Occipital lobe (tissue), 3 donors: ENCODE measurements at places on chromosomes 16 and 17. TPM values are rescaled to one million over a fixed set of nuclear protein-coding genes. Genes with fewer than 3 reads are reported as not detected.
A peak's percentile ranks its signal among the peaks of the same experiment; 100 is the strongest.

DNA sequence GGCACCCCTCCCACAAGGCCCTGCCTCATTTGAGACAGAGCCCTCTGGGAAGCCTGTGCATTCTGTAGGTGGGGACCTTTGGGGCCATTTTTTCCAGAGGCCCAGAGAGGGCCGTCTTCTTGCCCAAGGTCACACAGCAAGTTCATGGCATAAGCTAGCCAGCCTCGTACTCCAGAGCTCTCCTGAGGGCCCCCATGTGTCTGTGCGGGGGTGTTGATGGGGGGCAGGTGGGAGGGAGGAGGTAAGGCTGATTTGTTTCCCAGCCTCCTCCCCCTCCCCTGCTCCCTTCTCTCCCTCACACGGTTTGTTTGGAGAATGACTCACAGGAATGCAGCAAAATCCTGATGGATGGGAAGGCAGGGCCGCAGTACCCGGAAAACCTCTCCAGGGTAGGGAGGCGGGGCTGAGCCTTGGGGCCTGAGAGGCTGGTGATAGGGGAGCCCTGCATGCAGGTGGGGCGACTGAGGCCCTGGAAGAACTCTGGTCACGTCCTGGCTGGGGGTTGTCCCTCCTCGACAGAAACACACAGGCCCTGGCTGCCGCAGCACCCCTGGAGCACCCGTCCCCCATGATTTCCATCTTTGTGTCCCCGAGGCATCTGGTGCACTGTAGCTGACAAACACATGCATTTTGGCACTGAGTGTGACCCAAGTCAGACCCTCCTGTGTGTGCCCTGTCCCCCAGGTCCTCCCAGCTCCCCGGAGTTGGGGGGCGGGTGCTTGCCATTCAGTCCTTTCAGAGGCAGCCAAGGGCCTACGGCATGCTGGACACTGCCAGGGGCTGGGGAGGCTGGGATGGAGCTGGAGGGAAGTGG is 29.7 kb downstream of the RAI1 start:
- DNase-seq: peak; percentile 63

- DNase-seq: no peak
Measured at GRCh38 chr16:14545346-14545884, 84.6 kb downstream of the PARN start.

DNA sequence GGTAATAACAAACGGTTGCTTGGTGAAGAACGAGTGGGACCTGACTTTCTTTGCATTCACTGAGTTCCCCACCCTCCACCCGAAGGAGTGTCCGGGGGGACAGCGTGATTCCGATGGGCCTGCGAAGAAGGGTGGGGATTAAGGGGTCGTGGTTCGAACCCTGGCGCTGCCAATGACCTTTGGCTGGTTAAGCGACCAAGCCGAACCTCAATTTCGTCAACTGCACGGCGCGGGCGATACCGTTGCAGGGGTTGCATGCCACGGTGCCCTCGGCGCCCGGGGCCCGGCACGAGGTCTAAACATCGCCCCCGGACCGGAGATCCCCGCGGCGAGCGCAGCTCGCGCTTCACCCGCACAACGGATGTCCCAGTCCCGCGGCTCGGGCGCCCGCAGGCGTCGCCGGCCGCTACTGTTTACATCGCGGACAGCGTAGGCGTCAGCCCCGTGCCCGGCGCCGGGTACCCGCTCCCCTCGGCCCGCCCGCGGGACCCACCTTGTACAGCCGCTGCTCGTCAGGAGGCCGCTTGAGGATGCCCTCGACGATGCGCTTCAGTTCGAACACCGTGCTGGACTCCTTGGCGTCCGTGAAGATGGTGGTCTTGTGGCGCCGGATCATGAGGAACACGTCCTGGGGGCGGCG is 460 bp downstream of the ELOB start:
- no peak for DNase-seq

Gene DHX8
- total RNA-seq: 36.3 TPM

Gene PRCD
- total RNA-seq: 1.9 TPM

Gene MT3
- total RNA-seq: 8.6 TPM

DNA sequence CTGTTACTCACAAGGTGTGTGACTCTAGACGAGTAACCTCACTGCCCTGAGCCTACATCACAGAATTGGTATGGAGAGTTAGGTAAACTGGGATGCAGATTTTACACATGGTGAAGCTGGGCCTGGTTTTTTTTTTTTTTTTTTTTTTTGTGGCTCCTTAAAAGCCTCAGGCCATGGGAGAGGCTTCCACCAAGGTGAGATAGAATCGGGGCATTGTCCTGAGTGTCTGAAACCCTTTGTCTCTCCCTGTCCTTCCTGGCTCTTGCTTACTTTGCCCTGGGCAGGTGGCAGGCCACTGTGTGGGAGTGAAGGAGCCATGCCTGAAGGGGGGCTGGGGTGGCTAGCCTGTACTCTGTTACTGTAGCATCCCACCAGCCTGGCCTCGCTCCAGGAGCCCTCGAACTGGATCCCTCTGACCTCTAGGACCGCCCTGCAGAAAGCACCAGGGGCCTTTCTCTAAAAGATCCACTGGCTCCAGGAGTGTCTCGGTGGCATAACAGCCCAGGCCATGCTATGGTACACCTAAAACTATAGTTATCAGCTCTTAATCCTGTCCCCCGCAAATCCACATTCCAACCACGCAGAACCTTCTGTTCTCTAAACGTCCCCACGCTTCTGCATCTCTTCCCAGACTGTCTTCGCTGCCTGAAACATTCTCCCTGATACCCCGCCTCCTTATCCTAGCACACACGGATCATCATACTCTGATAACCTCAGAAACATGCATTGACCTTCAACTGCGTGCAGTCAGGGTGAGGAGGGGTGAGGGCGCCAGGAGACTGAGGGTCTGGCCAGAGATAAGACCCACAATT is 1.7 kb upstream of the SLC13A2 start:
- DNase-seq: no peak

- DNase-seq: no peak
Measured at GRCh38 chr16:63613701-63614100, 1508.2 kb downstream of the CDH11 start.

Gene DNAAF1
- 0.62 TPM for total RNA-seq

DNA sequence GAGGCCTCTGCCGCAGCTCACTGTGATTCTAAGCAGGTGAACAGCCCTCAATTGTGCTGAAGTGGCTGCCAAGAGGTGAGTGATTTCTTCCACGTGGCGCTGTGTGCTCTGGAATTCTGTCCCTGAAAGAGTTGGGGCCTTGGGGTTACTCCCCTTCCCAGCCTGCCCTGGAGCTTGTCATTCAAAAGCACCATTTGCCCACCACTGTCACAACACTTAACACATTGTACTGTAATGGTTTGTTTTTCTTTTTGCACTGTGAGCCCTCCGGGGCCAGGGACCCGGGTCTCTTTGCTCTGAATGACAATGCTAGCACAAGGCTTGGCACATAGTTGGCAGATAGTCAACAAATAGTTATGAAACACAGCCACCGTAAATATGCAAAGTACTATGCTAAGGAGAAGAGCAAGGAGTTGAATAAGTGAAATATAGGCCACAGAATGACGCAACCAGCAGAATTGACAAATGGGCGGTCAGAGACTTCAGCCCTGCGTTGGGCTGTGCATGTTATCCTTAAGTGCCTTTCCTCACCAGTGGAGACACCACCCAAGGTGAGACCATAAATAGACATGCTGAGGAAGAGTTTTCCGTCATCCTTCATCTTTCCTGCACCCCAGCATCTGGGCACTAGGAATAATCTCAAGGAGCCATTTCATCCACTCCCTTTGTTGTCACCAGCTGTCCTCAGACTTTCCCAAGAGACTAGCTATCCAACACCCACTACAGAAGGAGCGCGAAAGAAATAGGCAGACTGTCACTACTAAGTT is 112.0 kb upstream of the DNAH9 start:
- no peak for DNase-seq

Gene ESRP2
- not detected for total RNA-seq
